Activated CD4-positive, alpha-beta T cell treated with anti-CD3 and anti-CD28 coated beads, Interleukin-2, amount 50 U/mL, for 4 hours (primary cell): ENCODE measurements at places on chromosomes 1 and 21.

DNA sequence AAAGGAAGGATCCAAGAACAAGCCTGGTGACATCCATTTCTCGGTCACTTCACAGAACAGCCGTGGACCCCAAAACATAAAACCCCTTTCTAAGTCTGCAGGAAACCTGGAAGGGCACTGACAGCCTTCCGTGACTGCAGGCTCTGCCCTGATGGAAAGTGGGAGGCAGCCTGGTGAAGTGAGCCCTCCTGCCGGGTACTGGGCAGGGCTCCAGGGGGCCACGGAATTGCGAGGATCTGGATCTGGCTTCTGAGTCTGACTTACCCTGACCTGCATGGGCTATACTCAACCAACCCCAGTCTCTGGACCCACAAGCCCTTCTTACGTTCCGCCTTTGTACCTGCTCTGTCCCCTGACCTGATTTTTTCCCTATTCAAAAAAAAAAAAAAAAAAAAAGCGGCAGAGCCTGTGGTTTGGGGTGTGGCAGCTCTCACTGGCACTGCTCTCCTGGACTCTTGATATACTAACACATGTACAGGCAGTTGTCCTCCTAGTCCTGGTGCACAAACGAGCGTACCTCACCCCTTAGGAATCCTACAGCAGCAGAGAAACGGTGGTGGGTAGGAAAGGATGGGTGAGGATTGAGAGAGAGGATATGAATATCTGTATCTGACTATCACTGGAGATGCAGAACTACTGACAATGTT, 82.9 kb downstream of the BEND5 start:
- no peak for DNase-seq

- DNase-seq = no peak
Measured at GRCh38 chr1:205991237-205991636, 12.0 kb downstream of the RAB7B start.

- no peak for DNase-seq
Measured at GRCh38 chr1:235933766-235934116, 67.0 kb upstream of the LYST start.

DNA sequence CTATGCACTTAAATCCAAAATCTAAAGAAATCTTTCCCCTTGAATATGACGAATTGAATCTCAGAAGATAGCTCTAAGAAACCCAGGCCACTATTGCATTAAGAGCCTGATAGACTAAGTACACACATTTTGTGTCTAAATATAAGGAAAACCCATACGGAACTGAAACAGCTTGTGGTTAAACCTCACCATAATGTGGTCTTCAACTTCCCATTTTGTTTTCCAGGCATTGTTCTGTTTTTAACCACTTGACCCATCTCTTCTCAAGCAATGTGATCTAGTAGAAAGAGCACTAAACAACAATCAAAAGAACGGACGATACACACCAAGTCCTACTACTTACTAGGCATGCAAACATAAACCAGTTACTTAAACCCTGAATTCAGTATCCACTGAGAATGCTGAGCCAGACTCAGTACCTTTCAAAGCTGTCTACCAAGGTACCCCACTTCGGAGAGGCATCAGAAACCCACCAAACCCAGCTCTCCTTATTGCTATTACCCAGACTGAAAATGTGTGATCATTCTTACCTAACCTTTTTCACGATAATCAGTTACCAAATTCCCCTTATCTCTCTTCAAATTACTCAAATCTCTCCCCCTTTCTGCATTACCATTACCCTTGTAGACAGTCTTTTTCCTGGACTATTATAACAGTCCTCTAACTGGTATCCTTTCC, 12.8 kb downstream of the OTUD7B start:
- no peak for DNase-seq

- DNase-seq = no peak
Measured at GRCh38 chr1:53237638-53238037, 680 bp downstream of the MAGOH start.

- peak; percentile 53 for DNase-seq
Measured at GRCh38 chr1:153352523-153352922, 3.9 kb upstream of the PGLYRP4 start.

GRCh38 chr1:6294890-6295556, 34.1 kb upstream of the GPR153 start:
- DNase-seq = no peak
